ENCODE measurements at places on chromosomes 1 and 21.

DNA sequence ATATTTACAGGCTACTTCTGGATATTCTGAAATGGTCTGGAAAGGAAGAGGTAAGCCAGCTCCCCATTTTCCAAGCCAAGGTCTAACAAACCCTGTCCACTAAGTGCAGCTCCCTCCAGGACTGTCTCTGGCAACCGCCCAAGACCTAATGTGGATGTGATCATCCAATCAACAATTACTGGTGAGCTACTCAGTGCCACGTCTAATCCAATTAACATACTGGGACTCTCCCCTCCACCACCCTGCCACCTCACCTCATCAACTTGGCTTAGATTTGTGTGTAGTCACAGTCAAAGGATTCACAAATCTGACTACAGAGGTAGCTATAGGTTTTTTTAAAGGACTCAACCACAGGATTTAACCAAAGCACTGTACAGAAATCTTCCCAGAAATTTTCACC lies 25.4 kb upstream of the S100A7 start:
- no peak for DNase-seq

DNA sequence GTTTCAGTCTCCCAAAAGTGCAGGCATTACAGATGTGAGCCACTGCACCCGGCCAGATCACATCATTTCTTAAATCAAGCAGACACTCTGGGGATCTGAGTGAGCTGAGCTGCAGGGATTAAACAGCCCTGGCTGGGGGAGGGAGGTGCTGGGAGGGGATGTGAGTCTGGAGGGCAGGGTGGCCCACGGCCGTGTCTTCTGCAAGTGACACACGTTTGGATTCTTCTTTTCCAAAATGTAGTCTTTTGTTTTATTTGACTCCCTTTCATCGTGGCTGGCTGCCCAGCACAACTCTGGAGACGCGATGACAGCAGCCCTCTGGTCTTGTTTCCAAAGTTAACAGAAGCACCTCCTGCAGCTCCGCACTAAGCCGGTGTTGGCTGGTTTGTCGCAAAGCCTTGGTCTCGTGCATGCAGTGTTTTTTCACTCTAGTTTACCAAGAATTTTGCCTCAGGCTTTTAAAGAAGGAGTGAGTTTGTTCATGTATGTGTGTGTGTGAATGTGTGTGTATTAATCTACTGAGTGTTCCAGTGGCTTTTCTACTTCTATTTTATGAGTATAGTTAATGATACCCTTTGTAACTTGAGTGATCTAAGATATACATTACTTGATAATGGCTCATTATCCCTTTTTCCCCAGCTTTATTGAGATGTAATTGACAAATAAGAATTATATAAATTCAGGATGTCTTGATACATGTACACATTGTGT lies 2.8 kb upstream of the KRTAP10-5 start:
- DNase-seq: no peak

DNA sequence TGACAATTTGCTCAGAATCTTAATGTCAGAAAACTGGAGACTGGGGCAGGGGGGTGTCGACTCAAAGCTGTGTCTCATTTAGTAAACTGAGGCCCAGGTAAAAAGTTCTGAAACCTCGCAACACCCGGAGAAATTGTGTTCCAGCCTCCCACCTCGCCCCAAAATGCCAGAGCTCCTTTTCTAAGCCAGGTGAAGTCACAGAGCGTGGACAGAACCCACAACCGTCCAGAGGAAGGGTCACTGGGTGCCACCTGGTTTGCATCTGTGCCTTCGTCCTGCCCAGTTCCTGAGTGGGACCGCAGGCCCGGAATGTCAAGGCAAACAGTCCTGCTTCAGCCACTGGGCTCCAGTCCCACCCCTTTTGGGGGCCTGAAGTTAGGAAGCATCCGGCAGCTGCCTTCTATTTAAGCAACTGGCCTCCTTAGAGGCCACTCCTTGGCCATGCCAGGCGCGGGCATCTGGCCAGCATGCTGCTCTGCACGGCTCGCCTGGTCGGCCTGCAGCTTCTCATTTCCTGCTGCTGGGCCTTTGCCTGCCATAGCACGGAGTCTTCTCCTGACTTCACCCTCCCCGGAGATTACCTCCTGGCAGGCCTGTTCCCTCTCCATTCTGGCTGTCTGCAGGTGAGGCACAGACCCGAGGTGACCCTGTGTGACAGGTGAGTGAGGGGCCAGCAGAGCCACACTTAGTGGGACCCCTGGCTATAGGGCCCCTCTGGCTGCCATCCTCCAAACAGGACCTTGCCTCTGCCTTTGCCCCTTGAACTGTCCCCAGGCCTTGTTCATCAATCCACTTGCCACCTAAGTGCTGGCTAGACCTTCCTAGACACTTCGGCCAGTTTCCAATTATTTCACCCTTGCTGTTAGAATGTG lies at the start of gene TAS1R1:
TSS of gene TAS1R1 (plus strand) at position 401 of the 872 bp plus-strand sequence. CDS start at position 468, 67 bp downstream.
- DNase-seq: no peak

DNA sequence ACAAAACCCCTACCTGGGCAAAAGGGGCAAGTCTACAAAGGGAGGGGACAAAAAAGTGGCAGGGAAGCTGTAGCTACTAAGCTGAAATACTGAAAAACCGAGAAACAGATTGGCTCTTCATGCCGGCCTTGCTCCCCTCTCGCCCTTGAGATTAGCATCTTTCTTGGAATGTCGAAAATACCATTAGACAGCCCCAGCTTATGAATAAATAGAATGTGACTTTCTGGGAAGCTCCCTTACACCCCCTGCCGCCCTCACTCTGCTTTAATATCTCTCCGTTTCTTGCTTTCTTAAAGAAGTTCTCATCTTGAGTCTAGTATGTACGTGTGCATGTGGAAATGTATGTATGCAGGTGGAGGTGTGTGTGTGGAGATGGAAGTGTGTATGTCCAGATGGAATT lies 14.1 kb downstream of the TRAF3IP3 start:
- DNase-seq: no peak

- no peak for DNase-seq
Observed at GRCh38 chr1:232142403-232143314, 487.3 kb downstream of the SIPA1L2 start.

- no peak for DNase-seq
Observed at GRCh38 chr1:168623831-168624230, 47.4 kb downstream of the XCL1 start.

- peak; percentile 86 for DNase-seq
Observed at GRCh38 chr1:32753532-32754316, 51.2 kb upstream of the SYNC start.

- DNase-seq: no peak
Observed at GRCh38 chr1:64875101-64875500, 91.2 kb downstream of the JAK1 start.

- DNase-seq: no peak
Observed at GRCh38 chr1:115467196-115467595, 129.1 kb upstream of the NGF start.

DNA sequence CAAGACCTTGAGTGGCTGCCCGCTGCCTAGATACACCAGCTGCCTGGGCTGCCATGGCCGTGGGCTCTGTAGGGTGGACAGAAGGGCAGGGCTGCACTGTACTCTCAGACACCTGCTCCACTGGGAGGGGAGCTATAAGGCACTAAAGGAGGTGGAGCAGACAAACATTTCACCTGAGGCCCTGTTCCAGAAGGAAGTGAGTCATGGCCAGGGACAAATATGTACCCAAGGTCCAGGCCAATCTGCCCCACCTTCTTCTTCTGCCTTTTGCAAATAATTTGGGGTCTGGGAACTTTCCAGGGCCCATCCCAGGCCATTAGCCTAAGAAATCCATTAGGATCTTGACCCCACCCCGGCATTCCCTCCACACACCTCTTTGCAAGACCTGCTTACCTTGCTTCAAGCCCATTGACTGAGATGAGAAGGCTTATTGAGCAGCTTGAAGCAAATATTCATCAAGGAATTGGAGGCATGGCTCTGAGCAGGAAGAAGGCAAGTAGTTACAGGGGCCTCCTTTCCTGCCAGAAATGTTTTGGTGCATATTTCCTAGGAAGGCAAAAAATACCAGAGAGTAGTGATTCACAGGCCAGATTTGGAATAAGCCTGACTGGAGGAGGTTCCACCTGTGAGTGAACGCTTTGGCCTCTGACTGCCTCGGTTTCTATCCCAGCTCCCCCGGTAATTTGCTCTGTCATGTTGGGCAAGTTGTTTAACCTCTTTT lies at the start of gene CAPN8:
TSS of gene CAPN8 (minus strand) at position 110 of the 721 bp plus-strand sequence. CDS start at position 55, 55 bp downstream.
- DNase-seq: no peak

GRCh38 chr1:227731696-227732585 lies 3.2 kb downstream of the JMJD4 start:
- DNase-seq: no peak

DNA sequence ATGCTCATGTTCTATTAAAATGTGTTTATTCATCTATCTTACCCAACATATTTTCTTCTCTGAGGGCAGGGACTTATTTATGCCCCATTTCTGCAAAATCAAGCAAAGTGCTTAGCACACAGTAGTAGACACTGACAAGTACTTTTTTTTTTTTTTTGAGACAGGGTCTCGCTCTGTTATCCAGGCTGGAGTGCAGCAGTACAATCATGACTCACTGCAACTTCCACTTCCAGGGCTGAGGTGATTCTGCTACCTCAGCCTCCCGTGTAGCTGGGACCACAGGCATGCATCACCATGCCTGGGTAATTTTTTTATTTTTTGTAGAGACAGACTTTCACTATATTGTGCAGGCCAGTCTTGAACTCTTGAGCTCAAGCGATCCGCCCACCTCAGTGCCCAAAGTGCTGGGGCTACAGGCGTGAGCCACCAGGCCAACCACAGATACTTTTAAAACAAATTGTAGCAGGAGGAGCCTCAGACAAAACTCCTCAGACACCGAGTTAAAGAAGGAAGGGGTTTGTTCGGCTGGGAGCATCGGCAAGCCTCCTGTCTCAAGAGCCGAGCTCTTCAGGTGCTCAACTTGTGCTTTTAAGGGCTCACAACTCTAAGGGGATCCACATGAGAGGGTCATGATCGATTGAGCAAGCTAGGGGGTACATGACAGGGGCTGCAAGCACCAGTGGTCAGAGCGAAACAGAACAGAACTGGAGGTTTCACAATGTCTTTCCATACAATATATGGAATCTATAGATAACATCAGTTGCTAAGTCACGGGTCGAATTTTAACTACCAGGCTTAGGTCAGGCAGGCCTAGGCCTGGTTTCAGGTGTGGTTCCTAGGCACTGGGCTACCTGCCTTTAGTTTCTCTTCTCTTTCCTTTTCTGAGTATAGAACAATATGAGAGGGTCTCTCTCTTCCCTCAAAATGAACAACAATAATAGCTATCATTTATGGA lies 5.7 kb upstream of the TMEM167B start:
- DNase-seq: no peak

- DNase-seq: no peak
Observed at GRCh38 chr1:22877112-22877915, 95.4 kb downstream of the LACTBL1 start.

DNA sequence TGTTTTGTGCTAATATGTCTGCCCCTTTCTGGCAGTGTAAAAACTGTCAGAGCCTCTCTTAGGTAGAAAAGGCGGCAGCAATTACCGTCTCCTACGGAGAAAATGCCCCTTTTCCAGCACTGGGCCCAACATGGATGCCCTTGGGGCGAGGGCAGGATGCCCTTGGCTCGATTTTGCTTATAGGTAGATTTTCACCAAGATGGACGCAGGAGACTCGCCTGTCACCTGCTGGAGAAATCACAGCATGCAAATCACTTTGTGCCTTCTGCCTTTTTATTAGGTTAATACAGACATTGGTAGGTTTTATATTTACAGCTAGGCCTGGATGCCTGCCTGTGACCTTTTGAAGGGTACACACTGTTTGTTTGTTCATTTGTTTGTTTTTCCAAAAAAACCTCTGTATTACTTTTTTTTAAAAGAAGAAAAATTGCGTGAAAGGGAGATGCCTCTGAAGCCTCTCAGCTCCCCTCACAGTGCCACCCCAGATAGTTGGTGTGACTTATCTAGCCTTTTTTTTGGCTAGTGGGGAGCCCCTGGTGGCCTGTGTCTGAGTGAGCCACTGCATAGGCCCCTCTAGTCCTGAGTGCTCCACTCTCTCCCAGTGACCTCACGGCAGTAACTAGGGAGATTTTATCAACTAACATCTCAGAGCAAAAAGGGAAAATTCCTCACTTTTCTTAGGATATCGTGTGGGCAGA lies 2.5 kb downstream of the ATP1B1 start:
- DNase-seq: no peak

- peak; percentile 48 for DNase-seq
Observed at GRCh38 chr1:93080179-93080823, 1.2 kb downstream of the MTF2 start.

DNA sequence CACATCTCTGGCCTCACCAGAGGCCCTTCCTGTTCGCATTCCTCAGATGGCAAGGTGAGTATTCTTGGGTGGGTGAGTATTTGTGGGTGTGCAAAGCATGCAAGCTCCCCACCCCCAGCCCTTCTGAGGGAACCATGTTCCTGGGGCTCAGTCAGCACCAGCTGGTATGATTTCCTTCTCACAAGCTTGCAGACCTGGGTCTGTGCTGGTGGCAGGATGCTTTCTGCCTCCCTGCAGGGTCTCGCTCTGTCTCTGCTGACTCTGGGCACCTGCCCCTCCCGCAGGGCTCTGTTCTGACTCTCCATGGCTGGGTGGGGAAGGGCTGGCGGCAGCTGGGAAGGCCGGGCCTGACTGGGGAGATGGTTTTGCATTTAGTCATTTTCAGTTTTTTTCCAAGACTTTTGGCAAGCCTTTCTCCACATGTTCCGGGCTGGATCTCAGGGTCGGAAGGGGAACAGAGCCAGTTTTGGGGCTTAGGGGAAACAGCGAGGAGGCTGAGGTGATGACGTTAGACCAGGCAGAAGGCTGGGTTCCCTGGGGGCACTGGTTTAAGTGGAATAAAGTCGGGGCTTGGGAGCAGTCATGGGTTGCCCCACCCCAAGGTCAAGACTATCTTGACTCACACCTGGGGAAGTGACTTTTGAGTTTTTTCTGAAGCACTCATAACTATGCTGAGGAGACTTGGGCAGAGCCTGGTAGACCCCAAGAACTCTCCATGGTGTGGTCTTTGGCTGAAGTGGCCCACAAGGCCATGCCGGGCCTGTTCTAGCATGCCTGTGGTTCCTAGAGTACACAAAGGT lies 6.2 kb downstream of the RASSF5 start:
- no peak for DNase-seq

GRCh38 chr1:152043870-152044269 lies 7.1 kb upstream of the S100A11 start:
- no peak for DNase-seq

GRCh38 chr1:229411434-229412055 lies 22.3 kb downstream of the ACTA1 start:
- DNase-seq: peak; percentile 31

GRCh38 chr1:34176830-34177603 lies at the start of gene C1orf94:
TSS of gene C1orf94 (plus strand) at chr1:34176907. CDS start at chr1:34177790, 883 bp downstream.
- no peak for DNase-seq

DNA sequence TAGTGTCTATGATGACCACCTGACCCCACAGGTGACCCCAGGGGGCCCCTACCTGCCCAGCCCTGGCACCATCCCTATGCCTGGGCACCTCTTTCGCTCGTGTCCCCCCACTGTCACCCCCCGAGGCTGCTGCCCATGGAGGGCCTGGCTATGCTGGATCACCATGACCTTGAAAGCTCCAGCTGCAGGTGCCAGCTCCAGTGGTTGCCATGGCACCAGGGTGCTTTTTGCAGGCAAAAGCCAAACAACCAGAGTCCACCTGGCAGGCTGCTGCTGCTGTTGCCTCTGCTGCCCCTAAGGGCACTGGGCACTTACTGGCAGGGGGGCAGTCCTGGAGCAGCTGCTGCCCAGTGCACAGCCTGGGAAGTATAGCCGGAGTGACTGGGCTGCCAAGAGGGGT lies 21.7 kb downstream of the ETNK2 start:
- DNase-seq: no peak

- no peak for DNase-seq
Observed at GRCh38 chr21:33021150-33021549, 4.6 kb upstream of the OLIG2 start.
